Stimulated activated naive CD4-positive, alpha-beta T cell (primary cell): ENCODE measurements at places on chromosomes 13 and 19.

- no peak for DNase-seq
Measured at GRCh38 chr13:109517517-109517916, 268.9 kb downstream of the IRS2 start.

GRCh38 chr13:84894749-84895148 is 904.5 kb downstream of the SLITRK6 start:
- no peak for DNase-seq

GRCh38 chr13:47673009-47673850 is 327.8 kb downstream of the SUCLA2 start:
- DNase-seq, result no peak

DNA sequence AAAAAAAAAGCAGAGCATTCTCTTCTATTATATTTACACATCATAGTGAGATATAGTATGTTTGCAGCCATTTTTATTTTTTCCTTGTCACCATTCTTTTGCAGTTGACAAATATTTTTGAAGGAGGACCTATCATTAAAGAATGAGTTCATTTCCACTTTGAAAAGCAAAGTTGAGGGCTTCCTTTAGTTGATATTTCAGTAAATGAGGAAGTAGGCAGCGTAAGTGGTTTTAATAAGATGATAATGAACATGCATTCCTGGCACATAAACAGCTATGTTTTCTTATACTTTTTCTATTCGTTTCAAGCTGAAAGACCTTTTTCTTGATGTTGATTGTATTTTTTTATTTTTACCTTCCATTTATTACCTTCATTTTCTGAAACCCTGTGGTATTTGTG is 66.2 kb downstream of the ZMYM2 start:
- no peak for DNase-seq

DNA sequence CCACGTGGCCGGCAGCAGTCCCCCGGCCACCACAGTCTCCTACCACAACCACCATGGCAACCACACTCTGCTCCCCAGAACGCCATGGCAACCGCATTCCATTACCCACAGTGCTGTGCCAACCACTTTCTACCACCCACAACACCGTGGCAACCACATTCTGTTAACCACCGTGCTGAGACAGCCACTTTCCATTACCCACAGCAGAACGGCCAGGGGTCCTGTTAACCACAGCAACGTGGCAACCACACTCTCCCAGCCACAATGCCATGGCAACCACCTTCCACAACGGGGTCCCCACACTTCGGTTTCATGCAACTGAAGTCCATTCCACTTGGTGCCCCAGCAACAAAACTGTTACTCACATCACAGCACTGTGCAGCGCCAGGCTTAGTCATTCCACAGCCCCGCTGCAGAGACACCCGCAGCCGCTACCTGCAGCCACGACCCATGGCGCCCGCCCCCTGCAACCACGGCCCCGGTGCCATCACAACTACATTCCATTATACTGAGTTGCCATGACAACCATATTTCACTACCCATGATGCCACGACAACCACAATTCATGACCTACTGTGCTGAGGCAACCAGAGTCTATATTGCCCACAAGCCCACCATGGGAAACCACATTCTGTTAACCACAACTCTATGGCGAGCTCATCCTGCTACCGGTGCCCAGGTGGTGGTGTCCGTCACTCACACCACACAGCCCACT is 10.0 kb downstream of the DPF1 start:
- DNase-seq, result no peak

DNA sequence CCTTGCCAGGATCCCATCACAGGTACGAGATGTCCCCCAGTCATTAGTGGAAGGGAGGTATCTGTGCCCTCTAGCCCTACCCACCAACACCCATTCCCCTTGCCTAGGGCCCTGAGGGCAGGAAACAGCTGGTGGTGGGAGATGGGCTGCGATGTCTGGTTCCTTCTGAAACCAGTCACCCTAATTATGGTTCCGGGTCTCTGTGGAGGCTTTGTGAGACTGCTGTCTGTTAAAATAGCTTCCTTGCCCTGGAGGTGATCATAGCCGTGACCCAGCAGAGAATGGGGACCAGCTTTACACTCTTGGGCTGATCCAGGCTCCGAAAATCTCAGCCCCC is 5.5 kb downstream of the ALDH16A1 start:
- DNase-seq, result no peak

DNA sequence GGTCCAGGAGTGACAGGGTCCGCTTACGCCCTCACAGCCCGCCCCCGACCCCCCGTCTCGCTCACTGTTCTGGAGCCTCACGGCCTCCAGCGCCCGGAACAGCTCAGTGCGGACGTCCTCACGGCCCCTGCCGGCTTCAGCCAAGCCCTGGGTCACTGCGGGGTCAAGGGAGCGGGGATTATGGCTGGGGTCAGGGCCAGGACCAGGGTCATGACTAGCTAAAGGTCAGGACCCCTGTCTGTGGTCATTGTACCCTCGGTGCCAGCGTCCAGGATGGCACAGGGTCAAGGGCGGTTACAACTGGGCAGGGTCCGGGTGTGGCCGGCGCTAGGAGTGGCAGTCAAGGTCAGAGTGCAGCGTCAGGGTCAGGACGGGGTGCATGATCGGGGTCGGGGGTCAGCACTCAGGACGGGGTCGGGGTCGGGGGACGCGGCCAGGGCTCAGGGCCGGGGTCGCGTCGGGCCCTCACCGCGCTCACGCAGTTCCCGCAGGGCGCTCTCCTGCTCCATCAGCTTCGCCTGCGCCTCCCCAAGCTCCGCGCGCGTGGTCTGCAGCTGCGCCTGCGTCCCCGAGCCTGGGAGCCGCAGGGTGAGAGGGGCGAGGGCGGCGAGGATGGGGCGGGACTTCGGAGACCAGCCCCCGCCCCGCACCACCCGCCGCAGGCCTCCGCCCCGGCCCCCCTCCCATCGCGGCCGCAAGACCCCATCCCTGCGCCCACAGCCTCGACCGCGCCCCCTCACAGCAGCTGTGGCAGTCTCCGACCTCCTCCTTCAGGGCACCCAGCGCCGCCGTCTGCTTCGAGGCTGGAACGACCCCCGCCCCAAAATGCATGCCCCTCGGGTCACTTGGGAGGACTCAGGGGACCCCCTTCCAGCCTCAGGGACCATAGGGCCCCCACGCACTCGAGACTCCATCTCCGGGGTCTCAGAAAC is 1.4 kb downstream of the CLEC4G start:
- DNase-seq, result no peak

- no peak for DNase-seq
Measured at GRCh38 chr19:5436106-5436947, 18.9 kb upstream of the ZNRF4 start.

DNA sequence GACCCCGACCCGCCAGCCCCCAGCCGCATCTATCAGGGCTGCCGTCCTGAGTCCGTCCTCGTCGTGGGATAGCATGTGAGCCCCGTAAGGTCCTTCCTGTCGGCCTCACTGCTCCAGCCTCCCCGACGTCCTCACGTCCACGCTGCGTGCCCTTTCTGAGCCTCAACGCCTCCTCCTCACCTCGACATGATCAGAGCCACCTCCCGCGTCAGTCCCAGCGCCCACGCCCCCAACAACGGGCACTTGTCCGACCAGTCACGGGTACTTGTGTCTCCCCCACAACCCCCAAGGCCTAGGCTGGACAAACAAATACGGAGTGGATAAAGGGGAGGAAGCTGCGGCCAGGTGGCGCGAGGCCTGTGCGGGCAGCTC is 665 bp downstream of the ZNF497 start:
- peak; percentile 34 for DNase-seq

- no peak for DNase-seq
Measured at GRCh38 chr19:17281391-17282304, at the start of gene ANKLE1. TSS of gene ANKLE1 (plus strand) at chr19:17281901. CDS start at chr19:17281921, 20 bp downstream.

DNA sequence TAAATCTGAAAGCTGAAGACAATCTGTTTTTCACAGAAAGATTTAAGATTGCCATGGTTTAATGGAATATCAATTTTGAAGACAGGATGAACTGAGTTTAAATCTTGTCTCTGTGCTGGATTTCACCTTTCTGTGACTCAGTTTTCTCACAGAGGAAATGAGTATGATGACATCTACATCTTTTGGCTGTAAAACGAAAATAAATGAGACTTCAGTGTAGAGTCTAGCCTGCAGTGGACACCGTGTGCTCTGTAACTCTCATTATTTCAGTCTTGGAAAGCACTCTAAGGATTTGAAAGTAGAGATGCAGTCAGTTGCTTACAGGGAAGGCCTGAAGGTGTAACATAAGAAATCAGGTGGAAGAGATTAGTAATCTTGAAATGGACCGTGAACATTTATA is 150.4 kb downstream of the NALCN start:
- no peak for DNase-seq

- no peak for DNase-seq
Measured at GRCh38 chr13:46521921-46522747, 30.8 kb upstream of the LRCH1 start.

DNA sequence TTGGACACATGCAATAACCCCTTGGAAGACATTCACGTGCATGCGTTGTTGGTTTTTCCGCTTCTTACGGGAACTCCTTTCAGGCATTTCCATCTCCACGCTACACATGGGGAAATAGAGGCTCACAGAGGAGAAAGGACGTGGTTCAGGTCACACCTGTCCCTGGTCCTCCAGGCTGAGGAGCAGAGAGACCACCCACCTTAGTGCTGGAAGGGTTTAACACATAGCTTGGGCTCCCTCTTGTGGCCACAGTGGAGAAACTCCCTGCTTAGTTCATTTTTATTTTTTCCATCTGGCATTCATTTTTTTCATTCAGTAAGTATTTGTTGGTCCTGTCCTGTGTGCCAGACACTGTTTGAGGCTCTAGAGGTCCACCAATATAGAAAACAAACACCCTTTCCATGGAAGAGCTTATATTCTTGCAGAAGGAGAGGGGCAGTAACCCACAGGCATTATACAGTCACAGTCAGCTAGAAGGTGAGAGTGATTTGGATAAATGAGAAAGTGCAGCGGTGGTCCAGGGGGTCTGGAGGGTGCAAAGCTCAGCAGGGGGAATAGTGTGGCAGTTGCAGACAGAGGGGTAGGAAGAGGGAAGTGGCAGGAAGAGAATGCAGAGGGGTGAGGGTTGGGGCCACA is 24.2 kb upstream of the TTYH1 start:
- DNase-seq, result peak; percentile 74

- DNase-seq, result no peak
Measured at GRCh38 chr13:59346999-59347723, 816.6 kb downstream of the DIAPH3 start.

- no peak for DNase-seq
Measured at GRCh38 chr13:42384265-42384664, 112.3 kb downstream of the AKAP11 start.
